ENCODE measurements at places on chromosomes 6 and 20. TPM values are rescaled to one million over a fixed set of nuclear protein-coding genes. Genes with fewer than 3 reads are reported as not detected.

UNC93A gene
- not detected for total RNA-seq

HSPA12B gene
- total RNA-seq = 25.2 TPM

TRIM38 gene
- 11.8 TPM for total RNA-seq

GHRH gene
- not detected for total RNA-seq

PCK1 gene
- total RNA-seq = 252 TPM

NKX2-4 gene
- not detected for total RNA-seq

GRCh38 chr6:136784910-136785746 is 7.1 kb downstream of the MAP3K5 start:
- no peaks in the 10 kb centered on the region for H3K27me3 ChIP-seq
- no peaks in the 10 kb centered on the region for H3K36me3 ChIP-seq
- peak overlapping the region; percentile 13 for H3K27ac ChIP-seq
- peaks cover 7% of the 10 kb centered on the region for H3K4me1 ChIP-seq
- DNase-seq = no peak

DNA sequence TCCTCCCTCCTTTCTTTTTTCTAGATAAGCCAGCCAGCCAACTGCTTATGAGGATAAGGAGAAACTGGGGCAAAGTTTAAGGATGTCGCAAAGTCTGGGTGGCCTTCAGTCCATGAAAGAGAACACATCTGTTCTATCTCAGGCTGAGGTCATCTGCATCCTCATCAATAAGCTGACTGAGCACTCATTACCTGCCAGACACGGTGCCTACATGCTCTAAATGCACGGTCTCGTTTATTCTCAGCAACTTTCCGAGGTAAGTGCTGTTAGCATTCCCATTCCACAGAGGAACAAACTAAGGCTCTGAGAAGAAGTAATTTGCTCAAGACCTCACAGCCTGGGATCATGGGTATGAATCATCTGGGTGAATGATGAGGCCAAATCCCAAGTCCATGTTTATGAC is 133.1 kb downstream of the BCAS1 start:
- H3K4me1 ChIP-seq = no peaks in the 10 kb centered on the region
- no peaks in the 10 kb centered on the region for H3K36me3 ChIP-seq
- H3K27me3 ChIP-seq = no peaks in the 10 kb centered on the region
- no peak overlapping the region for H3K27ac ChIP-seq

DNA sequence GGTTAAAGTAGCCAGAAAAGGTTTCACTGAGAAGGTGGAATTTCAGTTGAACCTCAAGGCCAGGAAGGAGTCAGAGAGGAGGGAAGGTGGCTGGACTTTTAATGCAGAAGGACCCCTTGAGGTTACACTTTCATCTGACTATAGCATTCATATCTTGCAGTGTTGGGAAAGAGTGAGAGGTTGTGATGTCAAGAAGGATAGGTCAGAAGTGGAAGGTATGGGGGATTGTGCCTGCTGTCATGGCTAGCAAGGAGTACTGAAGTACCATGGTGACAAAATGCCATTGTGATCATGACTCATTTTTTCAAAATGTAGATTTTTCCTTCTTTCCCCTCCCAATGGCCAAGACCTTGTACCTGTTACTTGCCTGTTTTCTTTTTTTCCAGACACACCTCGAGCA is 5.2 kb upstream of the BACH2 start:
- H3K36me3 ChIP-seq = no peaks in the 10 kb centered on the region
- H3K27ac ChIP-seq = no peak overlapping the region
- no peak overlapping the region for H3K4me3 ChIP-seq
- H3K27me3 ChIP-seq = no peaks in the 10 kb centered on the region

DNA sequence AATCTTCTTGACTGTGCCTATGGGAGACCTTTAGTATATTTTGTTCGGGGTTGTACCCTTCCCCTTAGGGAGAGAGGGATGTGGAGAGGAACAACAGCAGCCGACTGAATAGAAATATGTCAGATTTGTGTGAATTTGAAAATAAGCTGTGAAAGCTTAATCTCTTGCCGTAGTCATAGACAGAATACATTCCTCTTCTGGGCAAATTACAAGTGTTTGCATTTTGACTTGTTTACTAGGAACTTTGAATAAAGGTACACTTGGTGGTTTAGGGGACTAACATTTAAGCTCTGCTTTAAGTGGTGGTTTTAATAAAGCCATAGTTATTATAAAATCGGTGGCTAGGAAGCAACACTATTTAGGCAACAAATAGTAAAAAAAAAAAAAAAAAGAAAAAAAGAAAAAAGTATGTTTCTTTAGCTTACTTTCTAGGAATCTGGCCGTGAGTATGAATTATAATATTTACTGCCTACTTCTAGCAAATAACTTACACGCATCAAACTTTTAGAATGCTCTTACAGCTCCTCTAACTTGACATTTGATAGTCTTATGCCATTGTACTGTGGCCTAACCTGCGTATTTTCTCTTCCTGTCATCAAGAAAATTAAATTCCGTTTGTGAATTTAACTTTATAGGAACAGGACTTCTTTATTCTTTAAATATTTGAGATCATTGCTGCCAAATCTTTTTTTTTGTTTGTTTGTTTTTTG is 65.1 kb downstream of the ZBTB2 start:
- peak overlapping the region; percentile 82 for H3K27ac ChIP-seq
- H3K4me3 ChIP-seq = peak overlapping the region; percentile 47
- H3K4me1 ChIP-seq = peaks cover 5% of the 10 kb centered on the region
- no peak for DNase-seq

DNA sequence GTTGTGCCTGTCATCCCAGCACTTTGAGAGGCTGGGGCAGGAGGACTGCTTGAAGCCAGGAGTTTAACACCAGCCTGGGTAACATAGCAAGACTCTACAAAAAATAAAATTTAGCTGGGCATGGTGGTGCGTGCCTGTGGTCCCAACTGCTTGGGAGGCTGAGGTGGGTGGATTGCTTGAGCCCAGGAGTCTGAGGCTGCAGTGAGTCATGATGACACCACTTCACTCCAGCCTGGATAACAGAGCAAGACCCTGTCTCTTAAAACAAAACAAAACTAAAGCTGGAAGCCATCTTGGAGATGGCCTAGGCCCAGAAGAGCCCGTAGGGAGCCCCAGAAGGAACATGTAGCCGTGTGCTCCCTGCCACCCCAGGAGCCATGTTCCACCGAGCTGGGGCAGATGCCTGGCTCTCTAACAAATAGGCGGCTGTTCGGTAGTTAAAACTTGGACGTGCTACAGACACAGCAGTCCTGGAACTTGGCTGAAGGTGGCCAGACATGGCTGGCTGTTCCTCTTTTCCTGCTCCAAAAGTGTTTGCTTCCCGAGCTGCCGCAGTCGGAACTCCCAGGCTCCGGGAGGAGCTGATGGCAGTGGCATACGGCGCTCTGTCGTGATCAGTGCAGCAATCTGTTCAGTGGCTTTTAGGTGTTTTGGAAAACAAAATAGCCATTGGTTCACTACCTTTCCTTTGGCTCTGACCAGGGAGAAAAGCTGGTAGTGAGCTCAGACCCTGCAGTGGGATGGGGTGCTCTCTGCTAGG is 37.0 kb downstream of the DYNLT1 start:
- no peak for DNase-seq
- no peaks in the 10 kb centered on the region for H3K36me3 ChIP-seq
- no peaks in the 10 kb centered on the region for H3K27me3 ChIP-seq

DNA sequence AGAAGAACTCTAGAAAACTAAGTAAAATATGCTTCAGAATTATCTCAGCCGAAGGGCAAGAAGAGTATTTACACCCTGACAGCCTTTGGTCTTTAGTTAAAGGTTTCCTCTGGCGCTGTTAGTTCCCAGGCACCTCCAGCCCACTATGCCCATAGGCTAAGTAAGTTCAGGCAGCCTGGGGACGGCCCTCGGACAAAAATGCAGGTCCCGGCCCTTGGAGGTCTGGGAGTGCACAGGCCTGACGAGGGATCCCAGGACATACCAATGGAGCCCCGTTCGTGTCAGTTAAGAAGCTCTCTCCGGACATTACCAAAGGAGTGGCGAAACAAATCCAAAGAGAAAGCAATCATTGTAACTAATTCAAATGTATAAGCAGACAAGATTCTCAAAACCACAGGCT is 311.8 kb downstream of the CD83 start:
- DNase-seq = no peak
- H3K36me3 ChIP-seq = no peaks in the 10 kb centered on the region
- no peak overlapping the region for H3K27ac ChIP-seq
- H3K27me3 ChIP-seq = no peaks in the 10 kb centered on the region
- H3K4me3 ChIP-seq = no peak overlapping the region

GRCh38 chr6:133753756-133754155 is 135.2 kb upstream of the TCF21 start:
- no peak for DNase-seq
- no peak overlapping the region for H3K4me3 ChIP-seq
- no peaks in the 10 kb centered on the region for H3K27me3 ChIP-seq
- no peaks in the 10 kb centered on the region for H3K36me3 ChIP-seq

DNA sequence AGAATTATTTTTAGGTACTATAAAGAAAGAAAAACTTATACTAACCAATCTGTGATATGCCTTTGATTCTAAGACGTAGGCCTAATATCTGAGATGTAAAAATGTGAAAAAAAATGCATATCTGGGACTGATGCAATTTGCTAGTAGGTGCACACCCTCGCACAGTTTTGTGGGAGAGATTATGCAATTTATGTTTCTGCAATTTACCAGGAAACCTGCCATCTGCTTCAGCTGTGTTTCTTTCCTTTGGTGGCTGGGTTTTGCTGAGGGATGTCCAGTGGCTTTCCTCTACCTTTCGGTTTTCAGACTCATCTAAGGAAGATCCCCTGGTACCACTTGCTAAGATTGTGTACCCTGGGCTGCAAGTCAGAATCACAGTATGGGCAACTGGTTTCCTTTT is 186.9 kb downstream of the ZFP64 start:
- H3K27me3 ChIP-seq = no peaks in the 10 kb centered on the region
- no peaks in the 10 kb centered on the region for H3K36me3 ChIP-seq
- H3K27ac ChIP-seq = no peak overlapping the region
- H3K4me1 ChIP-seq = no peaks in the 10 kb centered on the region

- H3K4me3 ChIP-seq = no peak overlapping the region
- no peak overlapping the region for H3K27ac ChIP-seq
- DNase-seq = no peak
- H3K36me3 ChIP-seq = no peaks in the 10 kb centered on the region
- H3K27me3 ChIP-seq = no peaks in the 10 kb centered on the region
These were observed 88.1 kb downstream of the RSPH3 start for GRCh38 chr6:158911746-158912480.

DNA sequence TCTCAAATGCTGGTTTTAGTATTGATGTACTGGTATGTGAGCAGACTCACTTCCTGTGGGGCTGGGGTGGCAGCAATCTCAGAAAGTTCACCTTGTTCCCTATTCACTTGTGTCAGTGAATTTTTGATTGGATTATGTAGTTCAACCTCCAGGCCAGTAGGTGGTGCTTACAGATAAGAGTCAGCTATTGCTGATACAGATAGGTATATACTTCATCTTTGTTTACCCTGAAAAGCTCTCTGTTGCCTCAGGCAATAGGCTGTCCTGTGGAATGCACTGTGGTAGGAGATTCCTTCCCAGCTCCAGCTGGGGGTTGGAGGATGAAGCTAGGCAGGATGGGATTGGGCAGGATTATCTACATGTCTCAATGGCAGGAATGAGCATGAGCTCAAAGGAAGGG is 851.2 kb upstream of the EYS start:
- H3K36me3 ChIP-seq = no peaks in the 10 kb centered on the region
- DNase-seq = no peak
- H3K27ac ChIP-seq = no peak overlapping the region

GRCh38 chr6:98871057-98871456 is 36.7 kb downstream of the POU3F2 start:
- no peaks in the 10 kb centered on the region for H3K36me3 ChIP-seq
- DNase-seq = no peak
- no peak overlapping the region for H3K4me3 ChIP-seq
- H3K4me1 ChIP-seq = no peaks in the 10 kb centered on the region
- H3K27ac ChIP-seq = no peak overlapping the region
- H3K27me3 ChIP-seq = no peaks in the 10 kb centered on the region

- H3K4me1 ChIP-seq = no peaks in the 10 kb centered on the region
- no peak for DNase-seq
- peaks cover 15% of the 10 kb centered on the region for H3K36me3 ChIP-seq
- no peaks in the 10 kb centered on the region for H3K27me3 ChIP-seq
These were observed 26.9 kb downstream of the DDX27 start for GRCh38 chr20:49245921-49246740.
